ENCODE measurements at places on chromosomes 3 and 15. TPM values are rescaled to one million over a fixed set of nuclear protein-coding genes. Genes with fewer than 3 reads are reported as not detected.

The TMEM158 gene
- total RNA-seq: 16.5 TPM

The CPEB1 gene
- total RNA-seq: not detected

The AEN gene
- total RNA-seq: 65.4 TPM

The DENND6A gene
- 36.6 TPM for total RNA-seq

The OCA2 gene
- total RNA-seq: not detected

The FAM107A gene
- total RNA-seq: 74.4 TPM

The ZNF860 gene
- total RNA-seq: 1.2 TPM

The SV2B gene
- total RNA-seq: 28.6 TPM

The AADACL2 gene
- not detected for total RNA-seq

GRCh38 chr15:68493629-68494028, 61.7 kb upstream of the ITGA11 start:
- DNase-seq: no peak

DNA sequence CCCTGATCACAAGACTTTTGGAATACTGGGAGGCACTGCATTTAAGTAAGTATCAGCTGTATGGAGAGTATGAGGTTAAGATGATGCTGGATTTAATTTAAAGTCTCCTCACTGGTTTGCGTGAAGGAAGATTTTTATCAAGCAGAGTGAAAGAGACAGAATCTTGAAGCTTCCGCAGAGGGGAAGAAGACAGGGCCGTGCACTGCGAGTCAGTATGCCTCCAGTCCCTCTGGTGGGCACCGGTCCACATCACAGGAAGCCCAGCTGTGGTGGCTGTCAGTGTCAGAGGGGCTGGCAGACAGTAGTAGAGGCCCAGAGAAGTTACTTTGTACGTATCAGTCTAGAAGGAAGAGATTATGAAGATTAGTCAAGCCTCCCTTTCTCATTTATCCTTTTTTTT, 379.0 kb upstream of the TPRG1 start:
- DNase-seq: no peak

DNA sequence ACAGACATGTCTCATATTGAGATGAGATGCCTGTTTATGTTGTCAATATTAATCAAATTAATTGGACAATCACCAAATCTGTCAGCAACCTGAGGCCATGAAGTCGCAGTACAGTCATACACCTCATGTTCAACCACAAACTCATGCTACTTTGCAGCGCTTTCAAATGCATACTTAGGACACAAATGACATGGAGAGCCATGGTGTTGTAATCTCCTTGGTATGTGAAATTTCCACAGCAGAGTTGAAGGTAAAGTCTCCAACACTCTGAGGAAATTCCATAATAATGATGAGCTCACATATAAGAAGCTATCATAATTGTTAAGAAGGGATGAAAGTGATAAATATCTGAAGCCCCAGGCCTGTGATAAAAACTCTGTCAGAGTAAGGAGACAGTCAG, 873.9 kb downstream of the MCTP2 start:
- DNase-seq: no peak

DNA sequence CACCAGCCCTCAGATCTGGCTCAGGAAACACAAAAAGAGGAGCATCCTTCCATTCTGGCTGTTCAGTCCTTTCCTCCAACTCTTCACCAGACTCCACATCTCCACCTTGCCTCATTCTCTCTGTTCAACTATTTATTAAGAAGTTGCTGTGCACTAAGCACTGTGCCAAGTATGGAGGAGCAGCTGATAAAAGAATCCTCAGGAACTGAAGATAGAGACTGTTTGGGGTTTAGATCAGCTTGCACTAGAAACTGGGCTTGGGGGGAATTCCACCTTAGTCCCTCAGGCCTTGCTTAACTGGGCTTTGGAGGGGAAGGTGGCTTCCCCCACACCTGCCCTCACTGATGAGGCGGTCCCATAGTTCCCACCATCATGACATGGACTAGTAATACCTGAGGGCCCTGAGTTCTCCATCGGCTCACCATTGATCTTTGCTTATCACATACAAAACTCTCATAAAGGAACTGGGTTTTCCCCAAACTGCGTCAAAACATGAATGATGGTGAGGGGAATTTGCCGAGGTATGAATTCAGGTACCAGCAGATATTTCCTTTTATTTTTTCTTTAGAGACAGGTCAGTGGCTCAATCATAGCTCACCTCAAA, 1.7 kb upstream of the CCR8 start:
- no peak for DNase-seq

- DNase-seq: no peak
Measured at GRCh38 chr3:187750006-187750512, 4.8 kb upstream of the BCL6 start.

DNA sequence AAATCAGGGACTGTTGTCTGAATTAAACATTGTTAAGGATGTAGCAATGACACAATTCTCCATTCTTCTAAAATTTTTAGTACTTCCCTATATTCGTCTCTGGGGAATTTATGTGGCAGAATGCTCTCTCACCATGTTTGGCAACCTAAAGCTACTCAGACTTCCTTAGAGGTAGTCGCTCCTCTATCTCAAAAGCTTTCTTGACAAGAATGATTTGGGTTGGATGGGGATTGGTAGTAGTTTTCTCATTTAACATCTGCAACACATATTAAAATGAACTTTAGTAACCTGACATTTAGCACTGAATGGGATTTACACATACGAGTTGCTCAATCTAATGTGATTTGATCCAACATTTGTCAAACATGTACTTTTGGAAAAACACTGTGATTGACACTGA, 233.3 kb downstream of the RBMS3 start:
- no peak for DNase-seq

DNA sequence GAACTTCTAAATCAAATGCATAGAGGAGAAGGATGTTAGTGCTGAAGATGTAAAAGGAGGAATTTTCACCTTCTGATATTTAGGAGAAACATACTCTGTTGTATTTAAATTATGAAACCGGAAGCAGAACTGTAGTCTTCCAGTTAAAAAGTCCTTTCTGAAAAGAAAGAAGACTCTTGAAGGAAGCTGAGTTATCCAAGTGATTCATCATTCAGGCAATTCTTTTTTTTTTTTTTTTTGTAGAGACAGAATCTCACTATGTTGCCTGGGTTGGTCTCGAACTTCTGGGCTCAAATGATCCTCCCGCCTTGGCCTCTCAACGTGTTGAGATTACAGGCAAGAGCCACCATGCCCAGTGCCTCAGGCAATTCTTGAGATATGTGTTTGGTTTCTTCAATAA, 424.8 kb upstream of the TPM1 start:
- no peak for DNase-seq

- no peak for DNase-seq
Measured at GRCh38 chr3:40921251-40921650, 278.1 kb upstream of the CTNNB1 start.

DNA sequence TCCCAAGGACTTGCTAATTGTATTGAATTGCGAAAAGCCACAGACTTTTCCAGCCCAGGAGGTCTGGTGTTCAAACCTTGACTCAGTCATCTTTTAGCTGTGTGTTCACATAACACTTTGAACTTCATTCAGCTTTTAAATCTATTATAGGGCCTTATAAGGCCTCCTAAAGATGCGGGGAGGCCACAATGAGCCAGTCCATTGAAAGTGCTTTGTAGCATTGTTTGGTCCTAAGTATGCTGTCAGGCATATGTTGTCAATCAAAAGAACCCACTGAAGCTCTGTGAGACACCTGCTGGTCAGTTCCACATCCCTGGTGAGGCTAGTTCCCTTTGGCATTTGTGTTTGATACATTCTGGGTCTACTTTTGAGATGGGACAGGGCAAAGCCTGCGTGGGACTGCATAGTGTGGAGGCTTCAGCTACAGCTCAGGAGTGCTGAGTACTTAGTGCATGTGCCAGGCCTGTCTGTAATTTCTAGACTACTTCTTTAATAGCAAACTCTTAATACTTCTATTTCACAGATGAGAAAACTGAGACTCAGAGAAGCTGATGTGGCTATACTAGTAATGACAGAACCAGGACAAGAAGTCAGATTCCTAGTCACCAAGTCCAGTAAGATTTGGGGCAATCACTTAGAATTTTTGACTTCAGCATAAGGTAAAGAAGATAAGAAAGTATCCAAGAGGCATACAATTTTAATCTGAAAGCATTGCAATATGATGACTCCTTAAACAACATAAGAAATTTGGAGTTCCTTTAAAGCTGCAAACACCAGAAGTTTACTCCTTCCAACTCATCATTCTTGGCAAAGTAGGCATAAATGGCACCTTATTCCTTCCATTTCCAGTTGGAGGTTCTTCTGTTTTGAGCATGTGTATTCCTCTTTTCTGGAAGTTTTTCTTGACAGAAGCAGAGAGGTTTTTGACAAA, 213.0 kb downstream of the PDCD6IP start:
- DNase-seq: no peak

GRCh38 chr15:61084472-61084871, 144.6 kb downstream of the RORA start:
- DNase-seq: no peak

GRCh38 chr3:134621854-134622253, 29.0 kb downstream of the KY start:
- no peak for DNase-seq

GRCh38 chr15:72824112-72824511, 40.6 kb upstream of the ADPGK start:
- DNase-seq: no peak

DNA sequence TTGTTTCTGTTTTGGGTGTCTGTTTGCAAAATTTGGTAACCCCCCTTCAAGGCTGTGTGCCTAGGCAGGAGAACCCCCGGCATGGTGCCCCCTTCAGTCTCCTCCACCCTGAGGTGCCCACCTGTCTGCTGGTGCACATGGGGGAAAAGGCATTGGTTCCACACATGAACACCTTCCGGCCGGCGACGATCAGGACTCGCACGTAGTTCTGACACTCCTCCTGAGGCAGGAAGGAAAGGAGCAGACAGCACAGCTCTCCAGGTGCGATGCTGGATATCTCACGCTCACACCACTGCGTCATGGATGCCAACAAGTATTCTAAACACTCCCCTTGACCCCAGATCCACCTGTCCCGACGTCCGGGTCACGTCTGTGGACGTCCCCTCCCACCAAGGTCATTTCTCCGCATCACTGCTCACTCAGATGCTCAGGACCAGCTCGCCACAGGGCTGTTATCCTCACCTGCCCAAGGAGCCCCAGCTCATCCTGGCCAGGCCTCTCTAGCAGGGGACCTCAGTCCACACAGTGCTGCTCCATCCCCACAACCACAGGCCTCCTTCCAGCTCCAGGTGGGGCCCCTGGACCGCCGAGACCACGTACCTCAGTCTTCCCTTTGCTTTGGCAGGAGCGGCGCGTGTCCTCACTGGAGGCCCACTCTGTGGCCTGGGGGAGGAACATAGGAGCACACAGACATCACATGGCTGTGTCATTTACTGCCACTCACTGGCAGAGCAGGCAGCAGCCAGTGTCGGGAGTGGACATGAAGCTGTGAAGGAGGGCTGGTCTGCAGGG, 99.0 kb downstream of the SEMA5B start:
- DNase-seq: no peak

- DNase-seq: no peak
Measured at GRCh38 chr15:100877551-100877950, 2.1 kb upstream of the ALDH1A3 start.

- no peak for DNase-seq
Measured at GRCh38 chr3:151372063-151372820, 12.3 kb downstream of the P2RY12 start.

- DNase-seq: no peak
Measured at GRCh38 chr3:197801891-197802778, 11.1 kb downstream of the LRCH3 start.

DNA sequence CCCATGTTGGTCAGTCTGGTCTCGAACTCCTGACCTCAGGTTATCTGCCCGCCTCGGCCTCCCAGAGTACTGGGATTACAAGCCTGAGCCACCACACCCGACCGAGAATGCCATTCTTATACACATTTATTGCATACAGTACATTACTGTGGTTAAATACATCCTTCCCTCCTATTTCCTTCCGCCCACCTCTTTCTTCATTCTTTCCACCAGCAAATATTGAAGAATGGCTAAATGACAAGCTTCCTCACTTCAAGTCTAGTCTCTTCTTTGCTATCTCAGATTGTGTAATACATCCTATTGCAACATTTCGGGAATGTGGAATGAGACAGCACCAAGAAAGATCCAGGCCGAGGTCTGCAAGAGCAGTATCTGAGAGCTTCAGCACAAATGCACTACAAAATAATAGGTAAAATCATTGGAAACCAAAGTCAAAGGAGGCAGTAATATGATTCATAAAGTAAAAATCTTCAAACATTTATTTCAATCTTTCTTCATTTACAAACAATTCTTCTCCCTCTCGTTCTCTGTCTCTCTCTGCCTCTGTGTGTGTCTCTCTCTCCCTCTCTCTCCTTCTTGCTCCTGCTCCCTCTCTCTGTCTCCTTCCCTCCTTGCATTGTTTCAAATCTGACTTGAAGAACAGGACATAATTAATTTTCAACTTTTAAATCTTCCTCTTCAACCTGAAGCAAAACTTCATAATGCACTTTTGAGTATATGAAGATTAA, 94.7 kb upstream of the TGFBR2 start:
- DNase-seq: no peak

GRCh38 chr3:30040126-30040525, 566.3 kb upstream of the TGFBR2 start:
- no peak for DNase-seq

DNA sequence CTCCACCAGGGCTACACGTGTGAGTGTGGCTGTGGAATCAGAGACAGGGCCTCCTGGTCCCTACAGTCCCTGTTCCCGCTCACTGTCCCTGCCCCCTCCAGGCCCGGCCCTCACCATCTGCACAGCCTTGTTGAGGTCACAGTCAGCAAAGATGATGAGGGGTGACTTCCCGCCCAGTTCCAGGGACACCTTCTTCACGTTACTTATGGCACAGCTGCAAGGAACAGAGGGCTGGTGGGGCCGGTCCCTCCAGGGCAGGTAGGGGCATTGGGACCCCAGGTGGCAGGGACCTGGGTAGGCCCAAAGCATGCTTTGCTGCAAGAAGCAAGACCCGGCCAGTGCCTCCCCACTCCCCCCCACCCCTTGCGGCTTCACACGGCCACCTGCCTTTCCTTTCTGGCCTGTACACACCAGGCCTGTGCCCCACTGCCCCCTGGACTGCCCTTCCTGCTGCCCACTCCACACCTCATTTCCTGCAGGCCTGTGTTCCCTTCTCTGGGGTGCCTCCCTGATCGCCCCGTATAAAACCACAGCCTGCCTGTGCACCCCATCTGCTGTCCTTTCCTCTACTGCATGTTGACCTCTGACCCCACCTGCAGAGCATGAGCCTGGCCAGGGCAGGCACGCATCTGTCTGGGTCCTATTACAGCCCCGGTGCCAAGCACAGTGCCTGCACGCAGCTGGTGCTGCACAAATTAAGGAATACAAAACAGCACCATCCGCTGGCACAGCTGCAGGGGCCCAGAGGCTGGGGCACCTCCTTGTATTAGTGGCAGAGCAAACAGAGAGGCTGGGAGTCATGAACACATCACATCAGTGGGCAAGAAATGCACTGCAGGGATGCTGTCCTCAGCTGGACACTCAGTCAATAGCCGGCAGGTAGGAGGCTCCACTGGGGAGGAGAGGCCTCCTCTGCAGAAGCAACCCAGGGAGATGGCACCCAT, 30.8 kb upstream of the SLC41A3 start:
- DNase-seq: no peak

Measured in glomerular endothelial cell (primary cell).